ENCODE measurements at places on chromosomes 7 and 10.

DNA sequence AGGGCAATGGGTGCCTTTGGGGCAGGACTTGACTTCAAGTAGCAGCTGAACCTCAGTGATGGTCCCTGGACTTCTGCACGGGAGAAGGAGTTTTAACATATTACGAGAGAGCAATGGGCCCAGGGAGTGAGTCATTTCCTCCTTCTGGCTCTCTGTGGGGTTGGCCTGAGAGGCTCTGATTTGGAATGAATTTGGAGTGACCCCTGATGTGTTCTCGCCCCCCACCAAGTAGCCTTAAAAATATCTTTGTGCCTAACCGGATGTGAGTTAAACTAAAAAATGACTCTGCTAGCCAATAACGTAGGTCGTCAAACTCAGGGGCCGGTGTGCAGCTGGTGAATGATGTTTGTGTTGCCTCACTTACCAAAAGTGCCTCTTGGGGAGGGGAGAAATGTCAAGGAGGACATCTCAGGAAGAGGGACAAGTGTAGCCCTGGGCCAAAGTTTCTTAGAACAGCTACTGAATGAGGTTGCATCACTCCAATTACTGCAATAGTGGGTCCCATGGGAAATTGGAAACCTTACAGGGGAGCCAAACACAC is 656.6 kb downstream of the INHBA start:
- DNase-seq: no peak

GRCh38 chr10:52883996-52884871 is 111.7 kb upstream of the MBL2 start:
- peak; percentile 15 for DNase-seq

DNA sequence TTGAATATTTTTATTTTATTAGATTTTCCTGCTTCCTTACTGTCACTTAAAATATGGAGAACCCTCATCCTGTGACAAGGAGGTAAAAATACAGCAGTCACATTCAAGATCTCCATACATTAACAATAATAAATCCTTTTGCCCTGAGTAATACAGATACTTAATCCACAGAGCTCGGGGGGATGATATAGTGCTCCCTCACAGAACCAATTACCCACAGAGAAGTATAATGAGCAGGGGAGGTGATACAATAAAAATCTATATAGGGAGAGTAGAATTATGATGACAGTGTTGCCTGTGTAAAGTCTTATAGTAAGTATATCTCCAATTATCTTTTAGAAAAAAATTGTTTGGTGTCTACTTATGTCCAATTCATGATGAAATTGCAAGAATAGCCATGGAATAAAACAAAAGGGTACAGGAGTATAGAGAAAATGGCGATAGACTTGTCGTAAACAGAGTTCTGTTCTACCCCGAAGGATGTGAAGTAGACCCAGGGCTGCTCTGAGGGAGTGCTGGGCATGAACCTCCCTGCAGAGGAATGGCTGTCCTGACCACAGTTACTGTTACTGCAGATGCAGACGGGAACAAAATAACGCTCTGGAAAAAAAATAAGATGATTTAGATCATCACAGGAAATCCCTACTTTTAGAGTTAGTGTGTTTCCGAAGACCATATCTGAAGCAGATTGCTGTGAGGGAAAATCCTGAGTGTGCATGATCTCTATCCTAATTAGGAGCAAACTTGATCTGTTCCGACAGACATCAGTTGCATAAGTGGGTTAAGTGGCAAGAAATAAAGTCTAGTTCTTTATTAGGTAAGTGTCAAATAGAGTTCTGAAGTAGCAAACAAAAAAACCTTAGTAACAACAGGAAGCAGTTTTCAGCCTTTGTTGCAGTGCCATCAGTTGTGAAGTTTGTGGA is 123.7 kb downstream of the KAT6B start:
- DNase-seq: no peak

- no peak for DNase-seq
Measured at GRCh38 chr7:13992596-13992964, 3.1 kb upstream of the ETV1 start.

DNA sequence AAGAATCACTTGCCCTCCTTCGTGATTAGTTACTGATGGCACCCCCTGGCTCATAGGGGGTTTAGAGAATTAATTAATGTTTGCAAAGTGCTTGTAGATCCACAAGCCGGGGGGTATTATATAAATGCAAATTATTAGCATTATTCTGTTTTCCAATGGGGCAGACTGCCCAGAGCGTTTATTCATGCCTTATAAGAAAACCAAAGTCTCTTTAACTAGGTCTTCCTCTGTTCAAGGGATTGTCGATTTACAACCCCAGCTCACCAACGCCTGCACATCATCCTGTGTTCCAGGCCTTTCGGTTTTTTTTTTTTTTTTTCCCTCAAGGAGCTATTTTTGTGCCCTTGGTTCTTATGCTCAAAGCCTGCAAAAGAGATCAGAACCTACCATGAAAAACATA is 630.7 kb downstream of the PARD3 start:
- DNase-seq: no peak

DNA sequence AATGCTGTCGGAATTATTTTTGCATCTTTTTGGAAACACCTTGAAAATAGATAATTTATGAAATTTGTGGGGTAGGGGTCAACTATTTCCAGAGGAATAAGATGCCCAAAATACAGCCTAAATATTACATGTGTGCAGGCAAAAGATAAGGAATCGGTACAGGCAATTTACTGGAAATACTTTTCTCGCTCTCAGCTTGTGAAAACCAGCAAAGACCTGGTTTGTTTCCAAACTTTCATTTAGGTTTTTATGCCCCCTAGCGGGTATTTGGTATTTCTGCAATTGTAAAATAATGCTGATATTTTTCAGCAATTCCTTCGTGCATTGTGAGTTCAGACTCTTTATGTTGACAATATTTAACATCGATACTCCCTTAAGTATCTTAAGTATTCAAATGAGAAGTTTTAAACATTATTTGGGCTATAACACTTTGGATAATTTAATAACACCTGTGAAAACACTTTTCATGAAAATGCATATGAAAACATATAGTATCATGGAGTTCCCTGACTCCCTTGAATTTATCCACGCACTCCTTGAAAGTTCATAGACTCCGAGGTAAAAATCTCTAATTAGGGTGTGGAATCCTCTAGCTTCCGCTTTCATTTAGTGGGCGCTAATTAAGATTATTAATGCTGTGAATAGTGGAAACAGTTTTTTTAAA is 132.4 kb downstream of the TSPAN12 start:
- DNase-seq: no peak
